ENCODE measurements at places on chromosomes 3 and 15. TPM values are rescaled to one million over a fixed set of nuclear protein-coding genes. Genes with fewer than 3 reads are reported as not detected.
A peak's percentile ranks its signal among the peaks of the same experiment; 100 is the strongest.

GRCh38 chr3:151560738-151561137 is 99.9 kb upstream of the IGSF10 start:
- H3K36me3 ChIP-seq = no peaks in the 10 kb centered on the region
- no peaks in the 10 kb centered on the region for H3K27me3 ChIP-seq
- no peak overlapping the region for H3K27ac ChIP-seq
- H3K4me3 ChIP-seq = no peak overlapping the region
- peaks cover 21% of the 10 kb centered on the region for H3K4me1 ChIP-seq

DNA sequence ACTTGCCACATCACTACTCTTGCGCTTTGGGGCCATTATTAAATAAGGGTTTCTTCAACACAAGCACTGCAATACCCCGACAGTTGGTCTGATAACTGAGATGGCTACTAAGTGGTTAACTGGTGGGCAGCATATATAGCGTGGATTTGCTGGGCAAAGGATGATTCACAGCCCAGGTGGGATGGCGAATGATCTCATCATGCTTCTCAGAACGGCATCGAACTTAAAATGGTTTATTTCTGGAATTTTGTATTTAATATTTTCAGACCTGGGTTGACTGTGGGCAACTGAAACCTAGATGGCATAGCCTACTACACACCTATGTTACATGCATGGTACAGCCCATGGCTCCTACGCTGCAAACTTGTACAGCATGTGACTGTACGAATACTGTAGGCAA is 26.8 kb upstream of the TKT start:
- no peak overlapping the region for H3K27ac ChIP-seq
- peaks cover 2% of the 10 kb centered on the region for H3K36me3 ChIP-seq
- H3K4me3 ChIP-seq = no peak overlapping the region
- peaks cover 3% of the 10 kb centered on the region for H3K4me1 ChIP-seq

DNA sequence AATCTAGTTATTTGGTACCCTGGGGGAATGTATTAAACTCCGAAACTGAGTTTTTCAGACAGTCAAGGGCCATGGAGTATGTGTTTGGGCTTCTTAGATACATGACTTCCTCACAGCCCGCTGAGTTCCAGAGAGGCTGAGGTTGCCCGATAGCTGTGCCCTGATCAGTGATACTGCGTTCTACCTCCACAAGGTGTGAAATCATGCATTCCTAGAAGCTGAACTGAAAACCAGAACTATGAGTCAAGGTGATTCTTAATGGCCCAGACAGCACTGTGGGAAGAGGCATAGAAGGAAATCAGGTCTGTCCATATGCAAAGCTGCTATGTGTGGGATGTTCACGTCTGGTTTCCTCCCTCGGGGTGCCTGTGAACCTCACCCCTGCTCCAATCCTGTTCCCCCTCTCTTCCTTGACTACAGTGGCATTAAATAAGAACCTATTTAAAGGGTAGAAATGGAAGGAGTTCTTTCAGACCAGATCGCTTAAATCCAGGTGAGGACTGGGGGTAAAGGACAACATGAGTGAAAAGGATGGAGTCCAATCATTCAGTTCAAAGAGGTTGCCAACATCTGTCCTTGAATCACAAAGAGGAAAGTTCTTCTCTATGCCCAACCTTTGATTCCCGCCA is 74.3 kb downstream of the MYO1E start:
- H3K4me1 ChIP-seq = peaks cover 44% of the 10 kb centered on the region
- H3K4me3 ChIP-seq = no peak overlapping the region
- DNase-seq = no peak
- H3K36me3 ChIP-seq = no peaks in the 10 kb centered on the region

DNA sequence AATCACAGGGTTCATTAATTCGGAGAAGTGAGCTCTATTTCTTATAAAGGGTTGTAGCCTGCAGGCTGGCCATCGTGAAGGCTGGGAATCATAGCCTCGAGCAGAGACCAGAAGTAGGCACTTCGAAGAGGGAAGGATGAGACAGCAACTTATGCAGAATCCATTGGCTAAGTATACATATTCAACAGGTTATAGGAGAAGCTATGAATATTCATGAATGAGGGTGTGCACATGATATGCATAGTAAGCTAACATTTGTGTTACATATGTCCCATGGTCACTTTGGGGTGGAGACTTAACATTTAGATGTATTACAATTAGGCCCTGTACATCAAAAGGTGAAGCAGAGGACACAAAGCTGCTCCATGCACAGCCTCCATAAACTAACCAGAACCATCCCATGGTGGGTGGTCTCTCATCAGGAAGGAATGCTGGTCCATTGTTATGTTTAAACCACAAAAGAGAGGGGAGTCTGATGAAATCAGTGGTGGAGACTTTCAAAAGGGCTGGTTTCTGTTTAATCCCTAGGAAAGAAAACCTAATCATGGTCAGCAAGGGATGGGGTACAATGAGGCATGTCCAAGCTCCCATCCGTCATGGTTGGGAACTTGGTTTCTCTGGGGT is 80.8 kb upstream of the FHIT start:
- no peak overlapping the region for H3K4me3 ChIP-seq
- no peaks in the 10 kb centered on the region for H3K27me3 ChIP-seq
- no peaks in the 10 kb centered on the region for H3K4me1 ChIP-seq
- H3K27ac ChIP-seq = no peak overlapping the region
- H3K36me3 ChIP-seq = no peaks in the 10 kb centered on the region
- DNase-seq = no peak

DNA sequence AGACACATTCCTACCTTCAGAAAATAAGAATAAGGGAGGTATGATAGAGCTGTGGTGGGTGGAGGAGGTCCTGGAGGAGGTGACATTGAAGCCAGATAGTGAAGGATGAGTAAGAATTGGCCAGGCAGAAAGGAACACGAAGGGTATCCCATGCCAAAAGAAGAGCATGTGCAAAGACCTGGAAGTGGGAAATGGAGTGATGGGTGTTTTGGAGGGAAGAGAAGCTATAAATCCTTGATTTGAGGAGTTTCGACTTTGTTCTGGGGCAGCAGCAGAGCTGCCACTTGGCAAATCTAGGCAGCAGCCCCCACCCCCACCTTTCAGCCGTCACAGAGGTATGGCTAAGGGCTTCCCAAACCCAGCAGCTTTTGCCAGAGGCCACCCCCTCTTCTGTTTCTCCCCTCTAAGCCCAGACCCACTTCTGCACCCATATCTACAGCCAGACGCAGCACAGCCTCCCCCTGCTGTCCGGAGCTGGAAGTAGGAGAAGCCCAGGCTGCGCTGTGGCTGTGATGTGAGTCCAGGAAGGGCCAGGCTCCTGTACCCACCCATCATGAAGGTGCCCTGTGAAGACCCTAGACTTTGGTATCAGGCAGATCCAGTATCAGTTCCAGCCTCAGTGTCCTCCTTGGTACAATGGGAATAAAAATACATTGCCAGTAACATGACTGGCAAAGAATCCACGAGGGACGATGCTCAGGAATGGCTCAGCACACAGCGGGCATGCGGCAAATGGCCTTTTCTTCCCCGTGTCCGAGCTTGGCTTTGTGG is 188.7 kb upstream of the LINGO1 start:
- H3K36me3 ChIP-seq = no peaks in the 10 kb centered on the region
- peaks cover 17% of the 10 kb centered on the region for H3K4me1 ChIP-seq
- peaks cover 58% of the 10 kb centered on the region for H3K27me3 ChIP-seq
- DNase-seq = peak; percentile 90
- no peak overlapping the region for H3K4me3 ChIP-seq

The KBTBD12 gene
- total RNA-seq = 1.4 TPM

The LDHAL6B gene
- total RNA-seq = not detected
